Heart left ventricle (tissue), 16 donors: ENCODE measurements at places on chromosomes 16 and 17. TPM values are rescaled to one million over a fixed set of nuclear protein-coding genes. Genes with fewer than 3 reads are reported as not detected.

DNA sequence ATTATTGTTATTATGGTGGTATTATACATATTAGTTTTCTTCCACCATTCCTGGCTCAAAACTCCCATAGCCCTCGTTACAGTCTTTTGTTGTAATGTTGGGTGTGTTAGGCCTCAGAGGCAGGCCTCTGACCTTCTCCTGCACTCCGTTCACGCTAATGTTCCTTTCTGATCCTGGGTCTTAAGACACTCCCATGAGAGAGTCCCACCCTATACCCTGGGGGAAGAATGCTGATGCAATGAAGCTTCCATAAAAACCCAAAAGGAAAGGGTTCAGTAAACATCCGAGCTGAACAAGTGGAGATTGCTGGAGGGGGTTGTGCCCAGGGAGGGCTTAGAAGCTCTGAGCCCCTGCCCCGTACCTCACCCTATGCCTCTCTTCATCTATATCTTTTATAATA lies 141.3 kb upstream of the NETO2 start:
- no peak for DNase-seq

MT1G gene
- total RNA-seq, result not detected

GRCh38 chr16:55323637-55324271 lies at the start of gene IRX6:
Gene IRX6 (plus strand): TSS chr16:55324203. CDS start chr16:55325092, 889 bp downstream.
- DNase-seq, result peak; percentile 91

ACSM2A gene
- total RNA-seq, result not detected

DNA sequence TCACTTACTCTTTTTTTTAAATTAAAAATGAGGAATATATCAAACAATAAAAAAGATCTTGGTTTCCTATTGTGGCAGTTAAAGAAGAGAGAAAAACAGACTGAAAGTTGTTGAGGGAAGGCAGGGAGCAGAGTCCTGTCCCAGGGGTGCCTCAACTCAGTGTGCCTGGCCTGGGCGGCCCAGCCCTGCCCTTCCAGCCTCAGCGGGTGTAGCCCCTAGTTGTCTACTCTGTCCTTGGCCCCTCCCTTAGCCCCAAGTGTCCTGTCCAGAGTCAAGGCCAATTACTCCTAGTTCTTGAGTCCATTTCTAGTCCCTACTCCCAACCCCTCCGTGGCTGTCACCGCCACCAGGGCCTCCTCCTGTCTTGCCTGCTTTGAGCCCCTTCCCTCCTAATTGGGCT lies 52.5 kb downstream of the SMPD3 start:
- no peak for DNase-seq

PDILT gene
- not detected for total RNA-seq

DNA sequence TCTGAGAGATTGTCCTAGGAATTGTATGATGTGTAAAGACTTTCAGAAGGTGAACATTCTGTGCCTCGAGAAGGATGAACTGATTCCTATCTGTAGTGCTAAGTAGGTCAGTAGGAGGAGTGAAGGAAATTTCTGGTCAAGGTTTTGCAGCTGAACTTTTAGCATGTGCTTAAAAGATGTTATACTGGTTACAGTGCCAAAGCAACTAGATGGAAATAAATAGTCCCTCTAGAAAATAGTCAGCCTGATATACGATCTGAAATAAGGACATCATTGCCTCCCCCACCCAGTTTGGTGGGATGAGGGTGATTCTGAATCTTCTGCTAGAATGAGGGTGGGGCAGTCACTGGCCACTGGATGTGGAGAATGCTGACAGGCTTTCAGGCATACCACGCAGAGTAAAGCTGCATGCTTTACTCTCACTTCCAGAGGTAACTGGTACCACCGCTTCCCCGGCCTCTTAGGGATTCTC lies 57.2 kb upstream of the VPS4A start:
- no peak for DNase-seq

KCNG4 gene
- not detected for total RNA-seq

DNA sequence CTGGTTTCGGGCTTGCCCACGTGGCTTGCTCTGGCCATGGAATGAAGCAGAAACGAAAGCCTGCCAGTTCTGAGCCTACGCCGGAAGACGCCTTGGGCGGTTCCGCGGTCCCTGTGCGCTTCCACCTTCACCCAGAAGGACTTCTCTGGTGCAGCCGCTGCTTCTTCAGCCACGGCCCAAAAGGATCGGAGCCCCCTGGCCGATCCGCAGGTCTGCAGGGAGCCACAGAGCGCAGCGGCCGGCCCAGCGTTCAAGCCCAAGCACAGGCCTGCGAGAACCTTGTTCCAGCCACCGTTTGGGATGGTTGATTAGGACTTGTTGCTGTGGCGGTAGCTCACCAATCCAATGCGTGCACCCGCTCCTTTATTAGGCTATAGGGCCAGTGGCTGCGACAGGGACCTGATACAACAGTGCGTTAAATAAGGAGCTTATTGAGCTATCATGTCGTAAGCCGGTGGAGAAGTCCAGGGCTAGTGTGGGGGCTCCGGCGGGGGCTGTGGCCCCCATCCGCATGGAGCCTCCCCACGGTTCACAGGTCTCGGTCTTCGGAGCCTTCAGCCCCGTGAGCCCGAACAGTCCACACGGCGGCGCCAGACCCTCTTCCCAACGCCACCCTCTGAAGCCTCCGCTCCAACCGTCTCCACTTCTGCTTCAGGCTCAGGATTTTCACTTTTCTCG lies 10.2 kb upstream of the MPP2 start:
- peak; percentile 55 for DNase-seq

DNA sequence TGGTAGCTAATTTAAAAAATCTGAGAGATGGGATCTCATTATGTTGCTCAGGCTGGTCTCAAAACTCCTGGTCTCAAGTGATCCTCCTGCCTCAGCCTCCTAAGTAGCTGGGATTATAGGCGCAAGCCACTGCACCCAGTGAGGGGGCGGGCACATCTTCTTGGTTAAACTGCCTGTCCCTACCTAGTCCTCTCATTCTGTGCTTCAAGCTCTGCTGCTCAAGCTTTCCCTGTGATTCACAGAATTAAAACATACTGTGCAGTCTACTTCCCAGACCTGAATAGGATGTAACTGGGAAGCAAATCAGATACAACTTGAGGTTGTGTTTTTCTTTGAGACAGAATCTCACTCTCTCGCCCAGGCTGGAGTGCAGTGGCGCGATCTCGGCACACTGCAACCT lies 2.3 kb downstream of the MRPL38 start:
- DNase-seq, result no peak

AGRP gene
- not detected for total RNA-seq

TMEM92 gene
- not detected for total RNA-seq

NXPH3 gene
- 4.5 TPM for total RNA-seq

CCL16 gene
- not detected for total RNA-seq

C16orf54 gene
- total RNA-seq, result 0.66 TPM

DNA sequence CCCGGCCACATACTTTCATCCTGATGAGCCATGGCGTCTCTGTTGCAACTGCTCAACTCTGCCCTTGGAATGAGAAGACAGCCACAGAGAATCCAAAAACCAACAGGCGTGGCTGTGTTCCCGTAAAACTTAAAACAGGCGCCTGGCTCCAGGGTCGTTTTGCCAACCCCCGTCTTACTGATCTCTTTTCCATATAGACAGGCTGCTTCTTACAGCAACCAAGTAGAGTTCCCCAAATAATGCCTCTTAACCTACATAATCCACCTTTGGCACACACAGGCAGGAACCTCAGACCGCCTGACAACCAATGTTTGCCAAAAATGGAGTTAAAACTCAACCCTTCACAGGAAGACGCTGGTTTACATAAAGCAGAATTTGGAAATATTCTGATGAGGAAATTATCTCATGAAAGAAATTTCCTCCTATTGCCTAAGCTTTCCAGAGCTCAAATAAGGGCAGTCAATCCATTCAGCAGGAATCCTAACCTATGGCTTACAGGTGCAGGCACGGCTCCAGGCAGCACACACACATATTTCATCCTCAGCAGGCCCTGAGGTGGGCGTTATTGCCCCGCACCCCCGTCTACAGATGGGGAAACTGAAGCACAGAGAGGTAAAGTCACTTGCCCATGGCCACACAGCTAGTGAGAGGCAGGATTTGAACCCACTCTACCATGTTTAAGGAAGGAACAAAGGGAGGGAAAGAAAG lies 35.8 kb downstream of the LITAF start:
- no peak for DNase-seq

DNA sequence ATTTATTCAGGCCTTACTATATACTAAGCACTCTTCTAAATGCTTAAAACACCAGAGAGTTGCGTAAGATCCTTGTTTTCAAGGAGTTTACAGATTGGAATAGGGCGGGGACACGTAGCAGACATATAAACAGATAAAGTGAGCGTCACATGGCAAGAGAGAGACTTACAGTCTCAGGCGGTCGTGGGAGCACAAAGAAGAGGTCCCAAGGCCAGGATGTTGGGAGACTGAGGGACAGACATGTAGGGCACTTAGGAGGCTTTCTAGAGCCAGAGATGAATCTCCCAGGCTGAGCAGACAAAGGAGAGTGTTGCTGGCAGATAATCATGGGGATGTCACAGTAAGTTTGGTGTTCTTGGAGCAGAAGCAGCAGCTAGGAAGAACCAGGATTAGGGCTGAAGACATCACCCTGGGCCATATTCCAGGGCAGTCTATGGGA lies 119.1 kb upstream of the ANKFN1 start:
- no peak for DNase-seq

- DNase-seq, result no peak
Observed at GRCh38 chr17:70912716-70913485, 743.6 kb downstream of the KCNJ2 start.
